Stimulated activated CD4-positive, alpha-beta T cell treated with anti-CD3 and anti-CD28 coated beads, Interleukin-4, amount 100 ng/mL, for 24 hours (primary cell): ENCODE measurements at places on chromosomes 3 and 15.

- DNase-seq, result no peak
These were observed 120.2 kb upstream of the IGSF10 start for GRCh38 chr3:151581035-151581434.

- DNase-seq, result no peak
These were observed 254.7 kb downstream of the NFKBIZ start for GRCh38 chr3:102104033-102104432.

DNA sequence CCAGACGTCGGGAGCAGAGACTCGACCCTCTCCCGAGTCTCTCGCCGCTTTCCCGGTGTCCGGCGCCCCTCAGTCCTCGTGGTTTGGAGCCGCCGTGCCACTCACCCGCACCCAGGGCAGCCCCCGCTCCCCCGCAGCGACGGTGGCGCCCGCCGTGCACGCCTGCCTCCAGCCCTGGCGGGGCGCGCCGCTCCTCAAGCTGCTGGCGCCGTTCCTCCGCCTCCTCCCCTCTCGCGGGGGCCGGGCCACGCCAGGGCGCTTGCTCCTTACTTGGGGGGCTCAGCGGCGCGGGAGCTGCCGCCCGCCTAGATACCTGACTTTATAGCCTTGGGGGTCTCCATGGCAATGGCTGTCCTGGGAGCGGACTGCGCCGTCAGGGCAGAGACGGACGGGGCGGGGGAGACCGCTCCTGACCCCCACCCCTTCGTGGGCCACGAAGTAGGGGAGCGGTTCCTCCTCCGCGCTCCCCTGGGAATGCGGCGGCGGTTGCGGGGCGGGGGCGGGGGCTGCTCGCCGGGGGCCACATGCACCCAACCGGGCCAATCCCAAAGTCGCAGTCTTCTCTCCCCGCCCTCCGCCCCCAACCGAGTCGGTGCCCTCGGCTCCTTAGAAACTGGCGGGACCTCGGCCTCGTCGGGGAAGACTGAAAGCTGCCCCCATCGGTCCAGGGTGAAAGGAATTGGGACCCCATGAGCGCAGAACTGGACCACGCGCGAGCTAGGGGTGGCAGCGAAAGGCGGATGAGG is at the start of gene ANKRD63:
TSS of gene ANKRD63 (minus strand) at position 196 of the 746 bp plus-strand sequence. CDS start 478 bp downstream, outside the sequence.
- DNase-seq, result peak; percentile 33

DNA sequence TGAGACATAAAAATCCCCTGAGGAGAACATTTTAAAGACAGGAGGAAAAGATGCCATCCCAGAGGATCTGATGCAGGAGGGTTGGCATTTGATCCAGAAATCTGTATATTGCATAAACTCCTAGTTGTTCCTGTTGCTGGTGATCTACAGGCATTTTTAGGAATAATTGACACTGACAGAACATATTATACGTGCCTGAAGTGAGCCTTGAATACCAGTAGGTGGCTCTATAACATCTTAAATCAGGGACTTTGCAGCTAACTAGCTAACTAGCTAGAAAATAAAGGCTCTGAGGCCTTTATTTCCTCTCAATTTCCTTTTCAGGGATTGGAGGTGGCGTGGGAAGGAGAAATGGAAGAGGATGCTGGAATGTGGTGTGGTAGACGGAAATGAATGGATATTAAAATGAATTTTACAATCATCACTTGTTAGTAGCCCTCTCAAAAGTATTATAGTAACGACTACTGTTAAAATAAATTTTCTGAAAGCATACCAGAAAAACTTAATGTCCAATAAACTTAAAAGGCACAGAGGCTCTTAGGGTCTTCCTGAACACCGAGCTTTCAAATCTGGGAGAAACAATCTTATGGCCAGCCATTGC is 73.8 kb upstream of the ZBED2 start:
- no peak for DNase-seq

- DNase-seq, result no peak
These were observed 66.5 kb downstream of the MAGEF1 start for GRCh38 chr3:184645336-184645735.

DNA sequence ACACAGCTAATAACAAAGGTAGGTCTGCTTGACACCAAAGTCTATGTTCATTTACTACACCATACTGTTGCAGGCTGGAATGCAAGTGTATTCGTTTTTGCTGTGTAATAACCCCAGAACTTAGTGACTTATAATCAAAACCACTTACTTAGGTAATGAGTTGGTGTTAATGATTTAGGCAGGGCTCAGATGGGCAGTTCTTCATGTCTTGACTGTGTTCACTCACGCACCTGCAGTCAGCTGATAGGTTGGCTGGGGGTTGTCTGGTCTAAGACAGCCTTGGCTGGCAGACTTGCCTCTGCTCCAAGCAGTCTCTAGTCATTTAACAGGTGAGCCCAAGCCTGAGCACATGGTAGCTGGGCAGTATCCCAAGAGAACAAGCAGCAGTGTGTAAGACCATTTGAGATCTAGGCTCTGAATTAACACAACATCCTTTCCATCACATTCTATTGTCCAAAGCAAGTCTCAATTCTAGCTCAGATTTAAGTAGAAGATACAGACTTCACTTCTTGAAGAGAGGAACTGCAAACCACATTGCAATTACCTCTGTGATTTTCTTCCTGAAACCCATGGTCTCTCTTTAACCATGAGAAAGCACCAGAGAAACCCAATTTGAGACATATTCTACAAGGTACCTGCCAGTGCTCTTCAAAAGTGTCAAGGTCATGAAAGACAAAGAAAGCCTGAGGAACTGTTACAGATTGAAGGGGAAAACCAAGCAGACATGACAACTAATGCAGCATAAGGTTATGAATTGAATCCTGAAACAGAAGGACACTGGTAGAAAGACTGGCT is 13.3 kb upstream of the DCLK3 start:
- DNase-seq, result no peak

GRCh38 chr3:44065311-44066094 is 176.2 kb upstream of the TOPAZ1 start:
- no peak for DNase-seq

- DNase-seq, result no peak
These were observed 76.8 kb downstream of the SMAD3 start for GRCh38 chr15:67142092-67142766.

GRCh38 chr3:42189001-42189460 is 77.0 kb downstream of the CCK start:
- no peak for DNase-seq

DNA sequence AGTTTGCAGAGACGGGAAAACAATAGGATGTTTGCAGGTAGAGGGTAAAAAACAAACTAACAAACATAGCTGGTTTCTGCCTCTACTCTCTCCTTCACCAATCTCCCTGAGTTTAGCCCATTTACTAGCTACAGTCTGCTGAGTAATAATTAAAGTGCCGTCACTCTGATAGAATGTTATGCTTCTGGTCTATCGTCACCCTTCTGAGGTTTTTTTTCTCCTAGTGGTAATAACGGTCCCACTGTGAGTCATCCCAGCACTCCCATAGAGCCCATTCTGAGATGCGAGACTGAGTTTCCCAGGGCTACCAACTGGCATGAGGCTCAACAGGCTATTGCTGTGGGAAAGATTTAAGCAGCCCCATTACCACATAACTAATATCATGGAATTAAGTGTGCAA is 56.4 kb downstream of the PLAAT1 start:
- DNase-seq, result no peak

DNA sequence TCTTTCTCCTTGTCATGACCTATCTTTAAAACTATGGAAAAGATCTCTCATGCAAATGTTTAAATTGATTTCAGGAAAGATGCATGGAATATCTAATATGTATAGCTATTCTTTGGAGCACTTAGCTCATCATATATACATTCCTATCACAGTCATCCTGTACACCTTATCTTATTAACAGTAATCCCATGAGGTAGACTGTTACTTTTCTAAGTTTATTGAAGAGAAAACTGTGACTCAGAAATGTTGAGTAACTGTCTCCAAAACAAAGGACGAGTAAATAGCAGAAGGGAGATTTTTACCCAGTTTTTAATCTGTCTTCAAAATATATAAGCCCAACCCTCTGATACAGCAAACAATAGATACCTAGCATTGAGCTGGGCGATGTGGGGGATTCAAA is 308.3 kb downstream of the GAP43 start:
- DNase-seq, result no peak

DNA sequence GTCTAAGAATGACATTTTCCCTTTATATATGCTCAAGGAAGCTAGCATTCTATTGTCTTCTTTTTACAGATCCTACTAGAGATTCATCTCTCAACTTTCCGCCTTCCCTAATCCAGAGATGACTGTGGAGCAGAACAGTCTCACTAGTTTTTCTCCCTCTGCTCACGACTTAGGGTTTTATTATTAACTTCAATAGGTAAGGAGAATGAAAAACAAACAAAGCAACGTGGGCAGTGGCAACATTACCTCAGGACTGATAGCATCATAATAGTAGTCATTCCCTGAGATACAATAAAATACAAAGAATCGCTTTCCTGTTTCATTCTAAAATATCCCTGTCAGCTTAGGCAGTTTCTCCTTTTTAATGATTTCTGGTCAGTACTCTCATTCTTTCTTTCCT is 154.3 kb upstream of the PLAAT1 start:
- DNase-seq, result no peak

DNA sequence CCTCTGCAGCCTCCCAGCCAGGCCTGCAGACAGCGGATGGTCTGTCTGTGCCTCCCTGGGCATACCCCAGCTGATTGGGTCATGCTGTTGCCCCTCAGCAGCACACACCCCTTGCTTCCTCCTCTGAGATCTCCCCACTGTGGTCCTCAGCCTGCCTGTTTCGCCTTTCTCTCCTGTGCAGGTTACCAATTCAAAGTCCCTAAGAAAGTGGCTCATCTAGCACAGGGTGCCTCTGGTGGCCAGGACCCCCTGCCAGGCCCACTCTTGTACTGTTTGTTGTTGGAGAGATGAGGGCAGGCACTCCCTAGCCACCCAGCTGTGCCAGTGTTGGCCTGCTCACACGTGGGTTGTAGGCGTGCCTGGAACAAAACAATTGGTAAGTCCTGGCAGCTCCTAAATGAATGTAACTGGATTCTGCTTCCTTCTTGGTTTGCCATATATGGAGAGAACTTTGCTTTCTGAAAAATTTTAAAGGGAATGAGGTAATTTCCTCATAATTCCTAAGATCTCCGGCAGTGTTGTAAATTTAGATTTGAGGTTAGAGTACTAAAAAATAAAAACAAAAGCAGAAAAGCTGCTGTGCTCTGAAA is 213.2 kb upstream of the IL12A start:
- no peak for DNase-seq

GRCh38 chr3:78974181-78974790 is 793.5 kb downstream of the ROBO1 start:
- DNase-seq, result no peak
